ENCODE measurements at places on chromosomes 2 and 18.
A peak's percentile ranks its signal among the peaks of the same experiment; 100 is the strongest.

- H3K4me1 ChIP-seq, result 0 out of 2 replicates have a peak, but pooled peaks cover 2% of the 10 kb centered on the region
- DNase-seq, result no peak
Observed at GRCh38 chr2:142819411-142819810, 58.1 kb upstream of the KYNU start.

DNA sequence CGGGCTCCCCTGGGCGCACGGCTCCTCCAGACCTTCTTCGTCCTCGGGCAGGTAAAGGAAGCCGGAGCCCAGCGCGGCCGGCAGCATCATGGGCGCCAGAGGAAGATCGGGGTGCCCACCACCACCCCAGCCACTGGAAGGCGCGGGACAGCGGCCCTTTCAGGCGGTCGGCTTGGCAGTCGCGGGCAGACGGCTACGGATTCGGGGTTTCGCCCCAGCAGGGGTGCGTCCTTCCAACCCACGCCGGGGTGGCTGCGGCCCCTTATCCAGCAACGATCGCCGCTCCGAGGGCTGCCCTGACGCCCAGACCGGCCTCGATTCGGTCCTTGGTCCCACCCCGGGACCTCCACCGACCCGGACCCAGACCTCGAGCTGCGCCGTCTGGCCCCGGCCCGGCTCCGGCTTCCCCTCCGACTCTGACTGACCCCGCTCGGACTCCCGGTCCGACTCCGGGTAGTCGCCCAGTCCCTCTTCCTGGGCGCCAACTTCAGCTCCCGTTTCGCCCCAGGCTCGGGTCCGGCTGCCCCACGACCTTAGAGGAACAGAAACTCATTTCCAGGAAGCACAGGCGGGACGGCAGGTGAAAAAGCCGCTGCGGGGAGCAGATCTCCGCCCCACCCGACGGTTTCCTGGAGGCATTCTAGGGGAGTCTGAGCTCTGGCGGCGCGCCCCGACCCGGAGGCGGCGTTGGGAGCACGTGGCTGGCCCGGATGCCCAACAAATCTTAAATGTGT, 30.2 kb upstream of the SSB start:
- H3K27me3 ChIP-seq, result peaks cover 10% of the 10 kb centered on the region
- no peaks in the 10 kb centered on the region for H3K36me3 ChIP-seq
- H3K27ac ChIP-seq, result no peak overlapping the region

GRCh38 chr2:239098288-239098970, 250.5 kb downstream of the TWIST2 start:
- DNase-seq, result no peak
- no peak overlapping the region for H3K4me3 ChIP-seq
- H3K36me3 ChIP-seq, result peaks cover 57% of the 10 kb centered on the region
- no peak overlapping the region for H3K27ac ChIP-seq
- H3K27me3 ChIP-seq, result no peaks in the 10 kb centered on the region
- H3K4me1 ChIP-seq, result no peaks in the 10 kb centered on the region

DNA sequence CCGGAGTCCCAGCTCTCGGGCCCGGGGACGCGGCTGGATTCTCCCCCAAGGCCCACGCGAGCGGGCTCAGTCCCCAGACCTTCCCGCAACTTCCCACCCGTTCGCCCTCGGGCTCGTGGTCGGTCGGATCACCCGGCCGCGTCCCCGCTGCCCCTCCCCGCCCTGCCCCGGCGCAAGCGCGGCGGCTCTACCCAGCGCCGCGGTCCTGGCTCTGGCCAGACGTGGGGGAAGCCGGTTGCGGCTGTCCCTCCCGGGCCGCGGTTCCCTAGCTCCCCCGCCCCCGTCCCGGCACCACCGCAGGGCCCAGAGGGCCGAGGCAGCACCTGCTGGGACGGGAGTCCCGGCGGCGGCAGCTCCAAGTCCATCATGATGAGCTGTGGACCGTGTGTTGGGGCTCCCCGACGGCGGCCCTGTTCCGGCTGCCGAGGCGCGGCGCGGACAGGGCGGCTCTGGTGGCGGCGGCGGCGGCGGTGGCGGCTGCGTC, 276 bp downstream of the NFE2L2 start:
- H3K4me1 ChIP-seq, result peaks cover 3% of the 10 kb centered on the region
- peak overlapping the region; percentile 89 for H3K27ac ChIP-seq
- H3K36me3 ChIP-seq, result no peaks in the 10 kb centered on the region
- DNase-seq, result peak; percentile 36
- no peaks in the 10 kb centered on the region for H3K27me3 ChIP-seq

DNA sequence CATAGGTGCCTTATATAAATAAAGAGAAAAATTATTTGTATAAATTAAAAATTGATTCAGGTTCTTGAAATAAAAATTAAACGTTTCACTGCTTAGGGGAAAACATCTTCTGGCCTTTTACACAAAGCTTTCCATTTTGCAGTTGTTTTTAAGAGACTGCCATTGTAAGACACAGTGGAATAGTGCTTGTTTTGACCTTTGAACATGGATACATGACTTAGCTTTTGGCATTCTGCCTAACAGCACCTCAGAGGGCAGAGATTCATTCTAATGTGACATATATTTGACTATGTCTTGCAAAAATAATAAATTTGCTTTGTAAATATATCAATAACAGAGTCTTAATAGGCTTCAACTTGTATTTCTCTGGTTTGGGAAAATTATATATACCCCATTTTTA, 142.1 kb downstream of the SLC4A10 start:
- H3K27ac ChIP-seq, result no peak overlapping the region
- no peak for DNase-seq
- H3K36me3 ChIP-seq, result no peaks in the 10 kb centered on the region
- no peak overlapping the region for H3K4me3 ChIP-seq
- no peaks in the 10 kb centered on the region for H3K27me3 ChIP-seq

GRCh38 chr2:44936715-44937687, 4.5 kb upstream of the SIX3 start:
- DNase-seq, result no peak
- H3K4me1 ChIP-seq, result no peaks in the 10 kb centered on the region
- H3K4me3 ChIP-seq, result no peak overlapping the region
- H3K27ac ChIP-seq, result no peak overlapping the region
- H3K27me3 ChIP-seq, result peaks cover 97% of the 10 kb centered on the region

DNA sequence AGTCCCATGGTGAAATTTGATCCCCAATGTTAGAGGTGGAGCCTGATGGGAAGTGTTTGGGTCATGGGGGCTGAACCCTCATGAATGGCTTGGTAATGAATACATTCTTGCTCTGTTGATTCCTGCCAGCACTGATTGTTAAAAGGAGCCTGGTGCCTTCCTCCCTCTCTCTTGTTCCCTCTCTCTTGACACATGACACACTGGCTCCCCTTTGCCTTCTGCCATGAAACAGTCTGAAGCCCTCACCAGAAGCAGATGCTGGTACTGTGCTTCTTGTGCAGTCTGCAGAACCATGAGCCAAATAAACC, 30.6 kb upstream of the EPC2 start:
- no peaks in the 10 kb centered on the region for H3K36me3 ChIP-seq
- H3K4me1 ChIP-seq, result no peaks in the 10 kb centered on the region
- no peak overlapping the region for H3K4me3 ChIP-seq
- H3K27me3 ChIP-seq, result peaks cover 6% of the 10 kb centered on the region
- no peak overlapping the region for H3K27ac ChIP-seq

All from IMR-90 (cell line).